ENCODE measurements at places on chromosomes 5 and 9.

DNA sequence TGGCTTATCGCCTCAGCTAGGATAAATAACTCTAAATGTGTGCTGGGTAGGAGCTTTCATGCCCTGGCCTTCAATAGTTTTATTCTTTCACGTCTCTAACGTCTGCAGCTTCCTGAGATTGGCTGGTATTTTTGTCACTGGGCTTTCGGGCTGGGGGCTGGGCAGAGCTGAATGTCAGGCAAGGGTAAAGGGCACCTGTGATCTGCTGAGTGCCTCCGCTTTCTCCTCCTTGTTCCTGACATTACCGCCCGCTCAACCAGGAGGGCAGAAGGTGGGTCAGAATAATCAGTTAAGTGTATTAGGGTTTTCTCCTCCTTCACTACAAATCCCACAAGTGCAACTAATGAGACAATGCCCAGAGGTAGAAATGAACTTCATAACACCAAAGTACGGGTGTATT is 216.6 kb downstream of the TSSK1B start:
- DNase-seq, result no peak

DNA sequence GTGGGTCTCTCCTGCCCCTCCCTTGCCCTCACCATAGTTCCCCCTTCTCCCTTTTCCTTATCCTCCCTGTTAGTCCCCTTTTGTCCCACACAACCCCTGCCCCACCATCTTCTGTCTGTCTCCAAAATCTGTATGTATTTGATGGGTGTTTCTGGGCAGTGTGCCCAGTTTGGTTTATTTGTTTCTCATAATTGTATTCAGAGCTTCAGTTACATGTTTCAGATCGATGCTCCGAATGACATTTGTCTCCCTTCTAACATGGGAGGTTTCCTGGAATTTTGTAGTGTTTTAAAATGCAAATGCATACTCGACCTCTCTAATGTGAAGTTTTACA is 22.2 kb downstream of the FBXL7 start:
- no peak for DNase-seq

DNA sequence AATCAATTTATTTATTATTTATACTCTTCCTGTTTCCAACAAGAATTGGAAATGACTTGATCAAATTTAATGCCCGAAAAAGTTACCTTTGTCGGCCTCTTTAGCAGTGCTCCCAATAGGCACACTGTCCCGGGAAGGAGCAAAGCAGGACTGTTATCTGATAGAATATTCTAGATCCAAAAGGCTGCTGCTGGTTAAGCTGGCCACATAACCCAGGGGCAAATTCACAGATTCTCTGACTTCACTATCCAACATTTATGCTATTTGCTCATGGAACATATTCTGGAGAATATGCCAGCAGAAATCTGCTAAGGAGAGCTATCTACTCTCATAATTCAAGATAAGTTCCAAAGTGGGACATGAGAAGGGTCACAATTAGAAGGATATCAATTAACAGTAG is 100.2 kb upstream of the DMAC1 start:
- DNase-seq, result no peak

GRCh38 chr5:157539503-157540022 is 36.0 kb downstream of the ADAM19 start:
- no peak for DNase-seq

DNA sequence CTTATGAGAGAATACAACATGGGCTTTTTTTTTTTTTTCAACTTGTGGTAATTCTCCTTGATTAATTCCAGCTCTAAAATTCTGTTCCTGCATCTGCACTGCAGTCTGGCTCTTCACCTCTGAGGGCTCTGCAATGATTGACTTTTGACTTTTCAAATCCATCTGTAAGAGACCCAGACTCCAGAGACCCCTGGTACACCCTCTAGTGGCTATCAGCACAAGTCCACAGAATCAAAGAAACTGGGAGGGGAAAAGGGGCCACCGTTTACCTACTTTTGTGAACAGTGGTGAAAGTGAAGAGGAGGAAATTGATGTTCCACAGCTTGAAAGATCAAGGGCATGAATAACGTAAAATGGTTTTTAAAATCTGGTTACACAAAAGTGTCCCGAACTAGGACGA is 151.6 kb downstream of the SLIT3 start:
- no peak for DNase-seq

- DNase-seq, result no peak
Observed at GRCh38 chr9:35059438-35059837, 13.0 kb downstream of the VCP start.

GRCh38 chr9:121972501-121972981 is 120.6 kb downstream of the TTLL11 start:
- no peak for DNase-seq

DNA sequence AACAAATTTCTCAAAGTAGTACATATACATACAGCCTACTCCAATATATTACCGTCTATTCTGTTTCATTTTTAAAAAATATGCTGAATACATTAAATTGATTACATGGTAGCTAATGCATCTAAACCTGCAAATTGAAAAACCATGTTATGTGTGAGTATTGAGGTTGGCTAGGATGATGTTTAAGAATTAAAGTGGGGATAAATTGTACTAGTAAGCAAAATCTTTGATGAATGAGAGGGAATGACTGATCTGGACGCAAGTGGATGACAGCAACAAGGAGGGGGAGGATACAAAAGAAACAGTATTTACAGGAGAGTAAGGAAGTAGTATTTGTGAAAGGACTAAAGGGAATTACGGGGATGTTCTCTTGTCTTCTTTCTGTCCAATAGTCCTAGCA is 37.4 kb downstream of the RAD50 start:
- DNase-seq, result no peak

GRCh38 chr9:7901621-7902020 is 102.0 kb upstream of the DMAC1 start:
- no peak for DNase-seq
